ENCODE measurements at places on chromosomes 5 and 9.

GRCh38 chr5:105504-106070 lies 13.6 kb downstream of the PLEKHG4B start:
- no peak for DNase-seq

- no peak for DNase-seq
These were observed 6.9 kb upstream of the UBAC1 start for GRCh38 chr9:135968083-135968476.

GRCh38 chr5:126857472-126858410 lies 80.8 kb downstream of the LMNB1 start:
- DNase-seq = no peak

GRCh38 chr5:150623152-150623877 lies 17.1 kb upstream of the SYNPO start:
- DNase-seq = no peak

GRCh38 chr9:13718086-13718485 lies 438.6 kb upstream of the MPDZ start:
- DNase-seq = no peak

DNA sequence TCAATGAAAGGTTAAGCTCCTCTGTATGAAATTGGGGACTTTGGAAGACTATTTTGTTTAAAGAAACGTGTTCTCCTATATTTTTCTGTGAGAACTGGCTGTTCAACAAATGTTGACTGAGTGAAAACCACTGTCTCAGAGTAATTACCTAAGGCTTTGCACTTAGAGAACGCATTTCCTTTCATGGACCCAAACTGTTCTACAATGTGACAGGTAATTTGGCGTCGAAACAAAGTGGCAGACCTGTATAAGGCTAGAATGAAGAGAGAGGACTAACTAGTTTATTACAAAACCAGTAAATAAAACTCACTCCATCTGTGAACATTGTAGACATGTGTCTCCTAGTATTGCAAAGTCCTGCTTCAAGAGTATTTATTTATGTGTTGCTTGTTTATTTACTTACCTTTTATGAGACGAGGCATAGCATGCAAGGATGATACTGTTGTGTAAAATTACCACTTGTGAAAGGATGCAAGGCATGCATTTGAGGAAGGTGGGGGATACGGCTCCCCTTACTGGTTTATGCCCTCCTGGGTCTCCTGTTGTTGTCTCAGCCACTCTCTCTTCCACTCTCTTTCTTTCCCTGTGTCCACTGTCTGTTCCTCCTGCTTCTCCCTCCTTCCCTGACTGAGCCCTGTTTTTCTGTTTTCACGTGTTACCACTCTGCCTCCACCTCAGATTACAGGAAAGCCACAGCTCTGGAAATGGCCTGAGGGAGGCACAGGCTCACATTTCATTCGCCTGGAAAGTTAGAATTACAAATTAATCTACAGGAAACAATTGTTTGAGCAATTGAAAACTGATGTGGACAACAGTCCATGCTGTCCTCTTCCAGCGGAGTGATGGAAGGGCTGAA lies 444.0 kb upstream of the ZNF608 start:
- DNase-seq = no peak

GRCh38 chr9:78028926-78029325 lies 2.7 kb downstream of the GNAQ start:
- no peak for DNase-seq

DNA sequence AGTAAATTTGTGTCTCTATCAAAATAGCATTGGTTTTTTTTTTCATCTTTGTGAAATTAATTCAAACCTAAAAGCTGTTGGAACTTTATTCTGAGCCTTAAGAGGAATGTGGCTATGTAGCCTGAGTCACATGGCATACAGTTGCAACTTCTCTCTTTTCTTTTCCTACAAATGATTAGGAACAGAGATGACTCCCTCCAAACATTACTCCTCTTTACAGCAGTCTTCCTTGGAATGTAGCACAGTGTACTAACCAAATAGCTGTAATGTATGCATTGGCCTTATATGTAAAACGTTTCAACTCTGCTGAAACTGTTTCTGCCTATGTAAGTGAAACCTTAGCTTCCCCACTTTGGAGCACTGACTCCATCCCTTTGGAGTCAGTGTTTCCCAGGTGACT lies 100.9 kb upstream of the MAP1B start:
- DNase-seq = no peak

GRCh38 chr5:154505567-154505966 lies 27.5 kb upstream of the HAND1 start:
- no peak for DNase-seq

DNA sequence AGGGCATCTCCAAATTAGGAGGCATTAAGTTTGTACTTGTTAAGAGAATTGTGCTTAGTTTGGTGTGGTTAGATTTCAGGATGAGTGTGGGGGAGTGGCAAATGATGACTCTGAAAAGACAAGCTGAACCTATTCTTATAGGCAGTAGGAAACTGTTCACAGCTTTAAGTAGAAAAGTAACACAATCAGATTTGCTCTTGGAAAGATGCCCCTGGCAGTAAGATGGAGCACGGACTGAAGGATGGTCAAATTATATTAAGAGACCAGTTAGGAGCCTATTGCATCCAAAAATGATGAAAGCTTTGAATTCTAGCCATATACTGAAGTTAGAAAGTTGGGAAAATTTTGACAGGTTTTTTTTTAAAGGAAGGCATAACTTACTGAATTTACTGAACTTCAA lies 254.2 kb upstream of the MEF2C start:
- no peak for DNase-seq

- no peak for DNase-seq
These were observed 282.6 kb downstream of the IRX1 start for GRCh38 chr5:3878267-3878666.

DNA sequence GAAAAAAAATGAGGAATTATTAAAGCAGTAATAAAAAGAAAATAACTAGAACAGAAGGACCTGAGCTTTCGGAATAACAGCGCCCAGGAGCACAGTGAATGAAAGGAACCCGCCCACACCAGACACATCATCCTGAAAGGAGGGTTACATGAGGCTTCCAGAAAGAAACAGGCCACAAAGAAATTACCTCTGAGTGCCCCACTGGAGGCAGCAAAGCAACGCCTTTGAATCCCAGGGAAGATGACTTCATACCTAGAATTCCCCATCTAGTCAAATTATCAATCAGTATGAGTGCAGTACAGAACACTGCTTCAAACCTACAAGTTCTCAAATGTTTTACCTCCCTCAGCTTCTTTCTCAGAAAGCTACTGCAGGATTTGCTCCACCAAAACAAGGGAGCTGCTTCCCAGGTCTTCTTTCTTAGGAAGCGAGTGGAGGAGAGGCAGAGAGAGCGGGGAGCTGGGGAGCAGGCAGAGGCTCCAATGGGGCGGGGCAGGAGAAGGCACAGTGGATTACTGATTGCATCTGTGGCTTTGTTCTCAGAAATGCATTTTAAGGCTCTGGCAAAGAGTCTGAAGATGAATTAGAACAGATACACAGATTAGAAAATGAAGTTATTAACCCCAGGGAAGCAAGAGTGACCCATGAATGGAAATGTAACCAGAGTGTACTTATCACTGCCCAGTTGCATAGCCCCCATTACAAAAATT lies 87.1 kb downstream of the SEMA4D start:
- DNase-seq = no peak

DNA sequence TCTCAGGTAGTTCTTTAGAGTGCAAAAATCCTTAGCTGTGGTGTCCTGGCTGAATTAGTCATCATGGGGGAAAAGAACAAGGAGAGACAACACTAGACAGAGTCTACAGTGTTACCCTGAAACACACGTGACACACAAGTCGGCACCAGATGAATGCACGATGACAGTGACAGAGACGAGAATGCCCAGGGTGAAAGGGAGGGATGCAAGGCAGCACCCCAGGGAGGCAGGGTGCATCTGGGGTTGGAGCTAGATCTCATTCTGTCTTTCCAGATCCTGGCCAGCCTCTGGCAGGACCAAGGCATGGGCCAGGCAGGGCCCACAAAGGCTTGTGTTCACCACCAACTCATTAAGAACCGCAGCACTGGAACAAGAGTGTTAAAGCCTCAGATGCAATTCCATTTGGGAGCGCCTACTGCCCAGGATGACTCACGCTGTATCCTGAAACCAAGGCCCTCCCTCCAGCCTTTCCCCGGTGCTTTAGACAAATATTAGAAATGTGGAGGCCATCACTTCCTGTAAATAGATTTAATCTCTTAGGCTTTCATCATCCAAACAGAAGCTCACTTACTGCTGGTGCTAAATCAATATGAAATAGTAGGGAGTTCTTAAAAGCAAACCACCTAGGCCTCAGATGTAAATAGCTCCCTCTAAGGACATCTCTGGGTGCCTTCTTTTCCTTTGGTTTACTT lies 56.1 kb downstream of the IRX2 start:
- DNase-seq = no peak

DNA sequence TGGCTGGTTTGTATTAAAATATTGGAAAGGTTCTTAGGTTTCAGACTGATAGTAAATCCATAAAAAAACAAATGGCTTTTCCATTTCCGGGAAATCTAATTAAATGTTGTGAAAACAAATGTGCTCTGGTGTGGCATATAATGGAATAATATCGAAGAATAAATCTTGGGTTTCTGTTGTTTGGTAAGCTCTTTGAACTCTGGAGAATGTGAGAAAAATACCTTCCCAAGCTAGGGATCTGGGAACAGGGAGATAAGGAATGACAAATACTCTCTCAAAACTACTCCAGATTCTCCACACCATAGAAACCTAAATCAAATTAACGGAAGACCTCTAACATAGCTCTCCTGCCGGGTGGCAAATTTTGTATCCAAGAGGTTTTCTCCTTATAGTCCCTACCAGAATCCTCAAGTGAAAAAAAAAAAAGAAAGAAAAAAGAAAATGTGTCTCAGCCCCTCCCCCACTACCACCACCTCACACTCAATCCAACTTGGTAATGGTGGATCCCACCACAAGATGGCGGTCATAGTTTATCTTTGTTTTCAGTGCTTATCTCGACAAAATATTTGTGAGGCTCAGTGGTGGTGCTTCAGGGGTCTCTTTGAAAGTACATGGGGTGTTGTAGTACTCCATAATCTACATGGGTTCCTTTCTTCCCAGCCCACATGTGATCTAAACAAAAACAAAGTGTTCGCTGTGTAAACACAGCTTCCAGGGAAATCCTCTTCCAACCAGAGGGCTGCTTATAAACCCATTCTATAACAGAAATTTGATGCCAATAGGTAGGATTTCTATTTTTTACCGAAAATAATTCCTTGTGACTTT lies 54.5 kb upstream of the FST start:
- peak; percentile 14 for DNase-seq

DNA sequence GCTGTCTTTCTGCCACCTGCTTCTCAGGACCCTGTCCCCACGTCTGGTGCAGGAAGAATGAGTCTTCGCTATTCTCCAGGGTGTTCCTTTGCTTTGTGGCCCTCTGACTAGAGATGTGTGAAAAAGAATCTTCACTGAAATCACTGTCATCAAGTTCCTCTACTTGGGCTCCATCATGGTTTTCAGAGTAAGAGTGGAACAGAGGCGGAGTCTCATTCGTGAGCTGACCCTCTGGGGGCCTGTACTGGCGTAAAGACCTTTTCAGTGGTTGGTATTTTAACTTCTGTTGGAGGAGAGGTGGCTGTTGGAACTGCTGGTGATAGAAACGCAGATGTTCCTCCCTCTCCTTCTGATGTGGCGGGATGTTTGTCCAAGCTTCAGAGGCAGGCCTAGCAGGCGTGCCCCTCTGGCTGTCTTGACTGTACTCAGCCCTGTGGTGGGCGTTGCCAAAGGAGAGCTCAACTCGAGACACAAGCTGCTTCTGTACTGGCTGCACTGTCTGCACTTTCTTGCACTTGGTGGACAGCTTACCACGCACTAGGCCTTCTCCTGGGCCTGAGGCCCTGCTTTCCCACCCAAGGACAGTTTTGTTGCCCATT lies 72.0 kb downstream of the KIF24 start:
- no peak for DNase-seq

DNA sequence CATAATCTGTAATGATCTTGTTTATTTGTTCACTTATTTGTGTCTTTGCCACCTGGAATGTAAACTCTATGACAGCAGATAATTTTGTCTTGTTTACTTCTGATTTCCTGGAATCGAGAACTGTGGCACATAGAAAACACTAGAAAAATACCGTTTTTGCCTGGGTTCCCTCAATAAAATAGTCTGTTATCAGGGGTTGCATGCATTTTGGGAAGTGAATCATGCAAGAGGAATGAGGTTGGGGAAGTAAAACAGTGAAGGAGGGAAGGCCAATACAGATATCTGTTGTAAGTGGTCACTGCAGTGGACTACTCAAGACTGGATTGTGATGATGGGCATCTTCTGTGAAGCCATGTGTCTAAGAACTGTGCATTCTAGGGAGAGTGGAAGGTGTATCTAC lies 45.2 kb upstream of the IL6ST start:
- no peak for DNase-seq

- no peak for DNase-seq
These were observed 14.6 kb upstream of the GLIPR2 start for GRCh38 chr9:36121971-36122370.

- peak; percentile 79 for DNase-seq
These were observed 23.4 kb downstream of the HNRNPK start for GRCh38 chr9:83956436-83957247.

GRCh38 chr5:176806137-176806536 lies 4.2 kb upstream of the UNC5A start:
- DNase-seq = no peak

DNA sequence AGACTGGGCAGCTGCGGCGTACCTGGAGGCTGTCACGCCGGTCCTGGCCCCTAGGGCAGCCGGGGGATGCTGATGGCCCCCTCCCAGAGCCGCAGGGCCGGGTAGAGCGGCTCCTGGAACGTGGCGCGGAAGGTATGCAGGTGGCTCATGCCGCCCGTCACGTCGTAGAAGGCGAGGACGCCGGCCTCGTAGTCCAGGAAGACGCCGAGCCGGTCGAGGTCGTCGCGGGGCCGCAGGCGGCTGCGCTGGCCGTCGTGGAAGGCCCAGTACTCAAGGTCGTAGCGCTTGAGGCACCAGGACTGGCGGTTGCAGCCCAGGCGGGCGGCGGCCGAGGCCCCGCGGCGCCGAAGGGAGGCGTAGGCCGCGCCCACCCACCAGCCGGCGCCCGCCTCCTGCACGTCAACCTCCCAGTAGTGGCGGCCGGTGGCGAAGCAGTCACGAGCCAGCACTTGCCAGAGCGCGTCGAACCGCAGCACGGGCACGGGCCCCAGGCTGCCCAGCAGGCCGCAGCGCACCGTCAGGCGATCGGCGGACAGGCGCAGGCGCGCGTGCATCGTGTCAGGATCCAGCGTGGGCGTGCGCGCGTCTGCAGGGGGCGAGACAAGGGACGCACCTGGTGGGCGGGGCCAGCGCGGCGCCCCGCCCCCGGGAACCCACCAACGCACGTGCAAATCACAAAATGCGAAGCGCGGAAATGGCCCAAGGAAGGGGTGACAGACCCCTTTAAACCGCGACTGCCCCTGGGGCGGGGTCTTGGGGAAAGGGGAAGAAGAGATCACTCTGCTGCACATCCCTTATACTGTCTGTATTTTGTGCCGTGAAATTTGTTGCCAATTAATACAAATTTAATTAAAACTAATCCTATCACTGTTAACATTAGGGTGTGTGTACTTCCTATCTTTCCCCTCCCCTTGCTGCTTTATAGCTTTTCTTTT lies 31.2 kb downstream of the NANS start:
- DNase-seq = no peak

- DNase-seq = no peak
These were observed 105.6 kb upstream of the TXNDC8 start for GRCh38 chr9:110443146-110443865.

Measured in HuH-7.5 (cell line).